Activated CD4-positive, CD25-positive, alpha-beta regulatory T cell (primary cell): ENCODE measurements at places on chromosomes 1 and 21.

GRCh38 chr1:173113015-173113741, 62.4 kb upstream of the TNFSF18 start:
- no peak for DNase-seq

- DNase-seq, result no peak
Observed at GRCh38 chr1:59096501-59096900, 200.4 kb upstream of the FGGY start.

DNA sequence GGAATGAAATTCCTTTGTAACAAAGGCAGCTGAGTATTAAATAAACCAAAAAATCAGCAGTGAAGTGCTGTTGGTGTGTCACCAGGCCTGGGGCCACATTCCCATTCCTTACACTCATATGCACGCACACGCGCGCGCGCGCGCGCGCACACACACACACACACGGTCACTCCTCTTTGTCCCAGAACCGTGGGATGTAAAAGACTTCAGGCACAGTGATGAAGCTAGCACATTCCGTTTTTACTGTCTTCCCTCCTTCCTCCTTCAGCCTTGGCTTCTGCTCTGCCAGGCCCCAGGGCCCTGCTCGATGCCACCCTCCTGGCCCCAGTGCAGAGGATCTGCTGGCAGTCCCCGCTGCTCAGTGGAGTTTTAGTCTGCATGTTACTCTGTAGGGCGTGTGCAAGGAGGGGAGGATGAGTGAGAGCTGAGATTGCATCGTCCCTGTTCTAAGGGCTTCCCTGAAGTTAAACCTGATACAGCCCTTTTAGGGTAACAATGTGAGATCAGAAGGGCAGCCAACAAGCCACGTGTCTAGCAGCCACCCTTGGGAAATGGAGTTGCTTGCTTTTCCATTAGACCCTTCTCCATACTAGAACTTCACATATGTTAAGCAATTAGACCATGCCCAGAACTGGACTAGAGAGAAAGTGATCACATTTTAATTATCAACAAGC, 71.7 kb upstream of the WDR26 start:
- DNase-seq, result no peak

DNA sequence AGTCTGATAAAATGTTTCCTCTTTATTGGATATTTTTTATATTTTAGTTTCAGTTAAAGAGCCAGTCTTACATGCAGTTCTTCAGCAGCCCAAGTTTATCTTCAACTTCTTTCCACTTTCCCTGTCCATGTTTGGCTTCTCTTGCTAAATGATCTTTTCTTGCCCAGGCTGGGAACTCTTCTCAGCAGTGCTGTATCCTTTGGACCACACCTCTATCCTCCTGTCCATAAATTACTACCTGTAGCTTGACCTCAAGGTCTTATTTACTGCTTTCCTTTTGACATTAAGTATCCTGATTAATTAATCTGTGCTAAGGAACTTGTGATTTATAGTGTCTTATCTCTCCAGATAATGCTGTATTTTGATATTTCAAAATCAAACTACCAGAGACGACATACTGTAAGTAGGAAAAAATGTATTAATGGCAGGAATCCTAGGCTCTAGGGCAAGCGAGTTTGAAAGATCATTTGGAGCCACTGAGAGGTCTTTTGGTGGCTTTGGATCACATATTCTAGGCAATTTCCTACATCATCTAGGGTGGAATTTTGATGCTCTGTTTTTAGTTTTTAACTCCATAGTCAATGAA, 20.5 kb upstream of the PDC start:
- no peak for DNase-seq

- DNase-seq, result no peak
Observed at GRCh38 chr21:24428591-24429199, 1178.6 kb downstream of the MRPL39 start.

- no peak for DNase-seq
Observed at GRCh38 chr1:212162635-212163034, 122.6 kb upstream of the PPP2R5A start.

GRCh38 chr1:106022312-106022902, 1034.1 kb upstream of the PRMT6 start:
- no peak for DNase-seq

DNA sequence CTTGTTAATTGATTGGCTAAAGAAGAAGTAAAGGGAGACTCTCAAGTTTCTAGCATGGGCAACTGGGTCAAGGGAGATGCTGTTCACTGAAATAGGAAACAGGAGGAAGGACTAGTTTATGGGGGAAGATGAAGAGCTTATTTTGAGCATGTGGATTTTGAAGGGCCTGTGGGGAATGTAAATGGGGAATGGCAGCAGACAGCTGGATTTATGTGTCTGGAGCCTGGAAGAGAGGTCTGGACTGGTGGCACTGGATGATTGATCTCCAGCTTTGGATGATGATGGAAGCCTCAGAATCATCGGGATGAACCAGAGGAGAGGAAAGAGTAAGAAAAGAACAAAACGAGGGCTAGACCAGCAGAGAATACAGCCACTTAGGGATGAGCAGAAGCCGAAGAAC, 54.9 kb upstream of the ENAH start:
- no peak for DNase-seq

DNA sequence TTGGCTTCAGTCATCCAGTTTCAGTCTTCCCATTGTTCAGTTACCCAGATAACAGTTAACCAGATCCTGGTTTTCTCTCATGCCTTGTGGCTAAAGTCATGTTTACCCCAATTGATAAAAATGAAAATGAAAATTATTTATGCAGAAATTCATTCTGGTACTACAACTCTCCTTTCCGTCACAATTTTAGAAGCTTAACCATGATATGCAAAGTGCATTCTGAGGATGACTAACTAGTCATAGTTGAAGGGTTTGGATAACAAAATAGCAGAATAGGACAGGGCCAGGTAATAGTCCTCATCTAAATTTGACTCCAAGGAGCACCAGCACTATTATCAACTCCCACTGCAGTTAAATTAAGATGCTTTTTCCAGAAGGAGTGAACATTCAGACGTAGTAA, 94.7 kb downstream of the NTMT2 start:
- no peak for DNase-seq

- no peak for DNase-seq
Observed at GRCh38 chr1:46747683-46748288, 28.9 kb upstream of the EFCAB14 start.

DNA sequence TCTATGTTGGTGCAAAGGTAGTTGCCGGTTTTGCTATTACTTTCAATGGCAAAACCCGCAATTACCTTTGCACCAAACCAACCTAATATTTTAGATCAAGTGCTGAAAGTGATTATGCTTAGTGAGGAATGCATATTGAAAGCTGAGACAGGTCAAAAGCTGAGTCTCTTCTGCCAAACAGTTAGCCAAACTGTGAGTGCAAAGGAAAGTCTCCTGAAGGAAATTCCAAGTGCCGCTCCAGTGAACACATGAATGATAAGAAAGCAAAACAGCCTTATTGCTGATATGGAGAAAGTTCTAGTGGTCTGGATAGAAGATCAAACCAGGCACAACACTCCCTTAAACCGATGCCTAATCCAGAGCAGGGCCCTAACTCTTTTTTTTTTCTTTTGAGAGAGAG, 83.1 kb upstream of the ERRFI1 start:
- no peak for DNase-seq

DNA sequence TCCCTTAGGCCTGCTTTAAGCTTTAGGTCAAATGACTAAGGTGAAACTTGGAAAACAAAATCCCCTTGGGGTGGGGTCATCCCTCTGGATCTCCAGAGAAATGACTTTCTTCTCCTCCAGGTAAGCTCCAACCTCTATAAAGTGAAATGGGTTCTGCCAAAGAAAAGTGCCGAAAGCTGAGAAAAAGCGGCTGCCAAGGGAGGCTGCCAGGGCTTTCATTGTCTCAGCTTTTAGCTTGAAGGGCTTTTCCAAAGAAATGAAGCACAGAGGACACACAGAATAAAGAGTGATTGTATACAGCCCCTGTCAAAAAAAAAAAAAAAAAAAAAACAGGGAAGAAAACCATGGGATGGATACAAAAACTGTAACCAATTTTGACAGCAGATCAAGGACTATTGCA, 126.9 kb downstream of the TGFBR3 start:
- DNase-seq, result no peak

DNA sequence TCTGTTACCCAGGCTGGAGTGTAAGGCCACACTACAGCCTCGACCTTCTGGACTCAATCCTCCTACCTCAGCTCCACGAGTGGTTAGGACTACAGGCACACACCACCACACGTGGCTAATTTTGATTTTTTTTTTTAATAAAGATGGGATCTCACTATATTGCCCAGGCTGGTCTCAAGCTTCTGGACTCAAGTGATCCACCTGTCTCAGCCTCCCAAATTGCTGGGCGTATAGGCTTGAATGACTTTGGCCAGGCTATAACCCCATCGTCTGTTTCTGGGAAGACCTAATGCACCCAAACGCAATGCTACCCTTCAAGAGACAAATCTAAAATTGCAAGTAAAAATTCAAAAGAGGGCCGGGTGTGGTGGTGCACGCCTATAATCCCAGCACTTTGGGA, 52.1 kb downstream of the DAP3 start:
- no peak for DNase-seq
